ENCODE measurements at places on chromosomes 13 and 19. TPM values are rescaled to one million over a fixed set of nuclear protein-coding genes. Genes with fewer than 3 reads are reported as not detected.
A peak's percentile ranks its signal among the peaks of the same experiment; 100 is the strongest.

DNA sequence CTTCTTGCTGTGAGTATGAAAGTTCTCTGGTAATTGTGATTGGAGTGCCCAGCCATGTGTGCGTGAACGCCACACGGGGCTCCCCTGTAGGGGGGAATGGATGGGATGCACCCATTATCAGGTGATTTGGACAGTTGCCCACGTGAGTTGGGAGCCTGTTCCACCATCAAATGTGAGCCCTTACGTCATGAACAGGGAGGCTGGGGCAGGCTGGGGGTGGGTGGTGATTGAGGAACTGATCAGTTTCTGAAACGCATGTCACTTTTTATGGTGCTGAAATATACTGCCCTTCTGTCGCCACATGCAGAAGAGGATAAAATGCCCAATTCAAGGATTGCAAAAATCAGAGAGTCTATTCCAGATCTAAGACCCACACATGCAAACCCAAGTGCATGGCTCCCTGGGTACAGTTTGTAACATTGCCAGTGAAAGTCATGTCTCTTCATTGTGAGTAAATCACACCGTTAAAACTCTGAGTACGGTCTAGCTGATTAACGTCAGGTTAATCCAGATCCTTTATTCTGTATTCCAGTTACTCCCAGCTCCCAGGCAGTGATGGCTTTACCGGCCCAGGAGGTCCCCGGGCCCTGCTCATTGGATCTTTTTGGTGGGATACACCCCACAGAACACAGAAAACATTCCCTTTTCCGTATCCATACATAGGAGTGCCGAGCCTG, 90.2 kb downstream of the RAB20 start:
- H3K4me3 ChIP-seq: no peak overlapping the region
- H3K27me3 ChIP-seq: peaks cover 5% of the 10 kb centered on the region
- H3K36me3 ChIP-seq: peaks cover 21% of the 10 kb centered on the region
- no peaks in the 10 kb centered on the region for H3K4me1 ChIP-seq

The SIGLEC5 gene
- not detected for total RNA-seq

DNA sequence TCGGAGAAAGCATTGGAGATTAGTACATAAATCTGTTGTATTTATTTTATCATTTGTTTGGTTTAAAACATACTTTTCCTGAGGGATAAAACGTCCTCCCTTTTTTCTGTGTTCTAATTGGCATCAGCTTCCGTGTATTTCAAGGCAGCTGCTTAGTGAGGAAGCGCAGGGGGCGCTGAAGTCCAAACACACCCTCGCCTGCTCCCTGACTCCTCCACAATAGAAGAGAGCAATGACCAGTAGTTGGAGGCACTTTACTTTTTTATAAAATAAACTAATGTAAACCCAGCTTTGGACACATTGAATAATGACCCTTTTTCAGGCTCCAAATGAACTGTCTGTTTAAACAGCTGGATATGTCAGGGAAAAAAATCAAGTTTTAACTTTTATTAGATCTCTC, 79.9 kb downstream of the RNASEH2B start:
- H3K36me3 ChIP-seq: no peaks in the 10 kb centered on the region
- peaks cover 42% of the 10 kb centered on the region for H3K4me1 ChIP-seq
- no peak for DNase-seq
- H3K4me3 ChIP-seq: no peak overlapping the region

DNA sequence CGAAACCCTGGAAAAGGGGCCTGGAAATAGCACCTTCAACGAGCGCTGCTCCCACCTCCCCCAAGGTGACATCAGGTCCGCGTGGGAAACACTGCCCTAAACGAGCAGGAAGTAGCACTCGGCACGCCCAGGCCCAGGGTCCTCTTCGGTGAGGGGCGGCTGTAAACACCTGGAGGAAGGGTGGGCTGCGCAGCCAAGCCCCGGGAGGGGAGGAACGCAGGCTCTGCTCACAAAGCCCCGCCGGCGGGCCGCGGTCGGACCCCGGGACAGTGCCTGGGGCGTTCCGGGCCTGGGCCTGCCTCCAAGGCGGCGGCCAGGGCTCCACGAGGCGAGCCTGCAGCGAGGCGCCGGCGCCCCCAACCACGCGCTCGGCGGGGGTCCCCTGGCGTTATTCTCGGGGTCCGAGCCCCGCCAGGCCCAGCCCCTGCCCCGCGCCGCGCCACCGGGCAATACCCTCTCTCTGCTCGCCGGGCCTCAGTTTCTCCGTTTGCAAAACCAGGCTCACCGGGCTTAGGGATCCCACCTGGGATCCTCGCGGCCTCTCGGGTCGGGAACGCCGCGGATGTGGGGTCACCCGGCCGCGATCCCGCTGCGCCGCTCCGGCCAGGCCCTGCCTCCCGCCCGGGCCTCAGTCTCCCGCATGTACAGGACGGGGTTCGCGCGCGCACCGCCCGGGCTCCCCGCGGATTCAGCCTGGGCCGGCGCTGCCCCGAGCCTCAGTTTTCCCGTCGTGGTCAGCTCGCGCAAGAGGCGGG, 630 bp downstream of the RNF126 start:
- no peaks in the 10 kb centered on the region for H3K27me3 ChIP-seq
- H3K36me3 ChIP-seq: no peaks in the 10 kb centered on the region
- peak overlapping the region; percentile 89 for H3K27ac ChIP-seq
- H3K4me1 ChIP-seq: peaks cover 14% of the 10 kb centered on the region
- no peak for DNase-seq

The ZNF490 gene
- total RNA-seq: 11.2 TPM

DNA sequence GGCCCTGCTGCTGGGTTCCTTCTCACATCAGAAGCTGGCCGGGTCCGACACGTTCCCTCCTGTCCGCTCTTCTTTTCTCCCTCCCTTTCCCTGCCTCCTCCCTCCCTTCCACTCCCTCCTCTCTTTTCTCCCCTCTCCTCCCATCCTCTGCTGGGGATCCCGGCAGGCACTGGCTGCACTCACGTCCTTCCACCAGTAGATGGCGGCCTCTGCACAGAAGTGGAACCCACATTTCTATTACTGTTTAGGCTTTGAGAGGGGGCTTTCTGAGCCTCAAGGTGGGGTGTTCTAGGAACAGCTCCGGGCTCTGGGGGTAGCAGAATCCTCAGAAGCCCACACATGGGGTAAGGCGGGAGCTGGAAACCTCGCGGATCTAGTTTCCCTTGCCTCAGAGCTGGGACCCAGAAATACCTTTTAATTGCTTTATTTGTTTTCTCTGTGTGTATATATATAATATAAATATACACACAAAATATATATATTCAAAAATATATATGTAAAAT, 294.2 kb downstream of the ZNF536 start:
- peaks cover 43% of the 10 kb centered on the region for H3K4me1 ChIP-seq
- peak; percentile 77 for DNase-seq
- H3K36me3 ChIP-seq: no peaks in the 10 kb centered on the region
- peak overlapping the region; percentile 53 for H3K27ac ChIP-seq
- peaks cover 16% of the 10 kb centered on the region for H3K27me3 ChIP-seq

GRCh38 chr19:17841810-17842662, 5.7 kb downstream of the JAK3 start:
- no peaks in the 10 kb centered on the region for H3K36me3 ChIP-seq
- H3K27ac ChIP-seq: no peak overlapping the region
- H3K27me3 ChIP-seq: peaks cover 25% of the 10 kb centered on the region

GRCh38 chr13:79340490-79340889, 65.6 kb downstream of the RBM26 start:
- no peaks in the 10 kb centered on the region for H3K4me1 ChIP-seq
- peaks cover 42% of the 10 kb centered on the region for H3K36me3 ChIP-seq
- H3K4me3 ChIP-seq: no peak overlapping the region
- no peak for DNase-seq
- no peaks in the 10 kb centered on the region for H3K27me3 ChIP-seq

- peaks cover 28% of the 10 kb centered on the region for H3K4me1 ChIP-seq
- H3K27ac ChIP-seq: peak overlapping the region; percentile 97
- no peak for DNase-seq
- H3K4me3 ChIP-seq: peak overlapping the region; percentile 98
- H3K36me3 ChIP-seq: peaks cover 12% of the 10 kb centered on the region
Measured at GRCh38 chr19:52691215-52691610, 43.6 kb downstream of the ZNF611 start.

DNA sequence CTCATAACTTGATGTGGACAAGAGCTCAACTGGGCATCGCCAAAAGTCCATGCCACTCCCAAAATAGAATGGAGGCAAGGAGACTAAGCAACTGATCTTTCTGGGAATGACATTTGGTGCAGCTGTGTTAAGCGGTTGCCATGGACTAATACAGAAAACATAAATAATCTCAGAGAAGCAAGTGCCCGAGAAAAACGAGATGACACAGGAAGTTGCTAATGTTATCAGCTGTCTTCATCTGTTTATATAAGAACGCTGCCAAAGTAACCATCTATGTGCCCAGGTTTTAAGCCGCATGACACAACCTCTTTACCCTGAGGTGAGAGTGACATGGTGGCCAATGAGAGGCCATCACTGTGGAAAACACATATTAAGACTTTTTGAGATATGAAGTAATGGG, 54.9 kb upstream of the SACS start:
- H3K36me3 ChIP-seq: peaks cover 8% of the 10 kb centered on the region
- H3K4me1 ChIP-seq: peaks cover 5% of the 10 kb centered on the region
- H3K27me3 ChIP-seq: no peaks in the 10 kb centered on the region
- H3K27ac ChIP-seq: no peak overlapping the region

The WTIP gene
- total RNA-seq: 29.3 TPM

DNA sequence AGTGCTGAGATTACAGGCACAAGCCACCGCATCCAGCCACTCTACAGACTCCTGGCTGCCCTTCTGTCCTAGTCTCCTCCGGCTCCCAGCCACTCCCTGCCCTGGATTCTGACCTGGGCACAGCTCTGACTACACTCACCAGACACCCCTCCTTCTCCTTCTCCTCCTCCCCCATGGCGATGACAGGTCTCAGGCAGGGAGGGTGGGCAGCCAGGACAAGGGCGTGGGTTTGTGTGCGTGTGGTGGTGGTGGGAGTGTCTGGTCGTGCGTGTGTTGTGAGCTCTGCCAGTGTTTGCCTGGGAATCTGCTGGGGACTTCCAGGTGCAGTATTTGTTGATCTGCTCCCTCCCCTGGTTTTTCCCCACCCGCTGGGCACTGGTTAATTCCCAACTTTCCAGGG, 3.0 kb upstream of the NCCRP1 start:
- peaks cover 31% of the 10 kb centered on the region for H3K4me1 ChIP-seq
- peaks cover 41% of the 10 kb centered on the region for H3K27me3 ChIP-seq
- DNase-seq: no peak
- H3K27ac ChIP-seq: peak overlapping the region; percentile 75

The LIM2 gene
- not detected for total RNA-seq

DNA sequence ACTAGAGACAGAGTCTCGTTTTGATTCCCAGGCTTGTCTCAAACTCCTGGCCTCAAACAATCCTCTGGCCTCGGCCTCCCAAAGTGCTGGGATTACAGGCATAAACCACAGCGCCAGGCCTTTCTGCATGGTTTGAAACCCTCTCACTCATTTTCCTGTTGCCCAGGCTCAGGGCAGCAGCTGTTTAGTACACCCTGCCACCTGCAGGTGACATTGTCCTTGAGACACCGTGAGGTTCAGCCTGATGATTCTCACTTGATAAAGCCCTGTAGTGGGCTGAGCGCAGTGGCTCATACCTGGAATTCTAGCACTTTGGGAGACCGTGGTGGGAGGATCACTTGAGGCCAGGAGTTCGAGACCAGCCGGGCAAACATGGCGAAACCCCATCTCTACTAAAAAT, 12.5 kb downstream of the IL12RB1 start:
- H3K36me3 ChIP-seq: no peaks in the 10 kb centered on the region
- no peak overlapping the region for H3K27ac ChIP-seq
- no peak overlapping the region for H3K4me3 ChIP-seq
- no peak for DNase-seq
- H3K4me1 ChIP-seq: no peaks in the 10 kb centered on the region

- no peak overlapping the region for H3K4me3 ChIP-seq
- H3K27me3 ChIP-seq: no peaks in the 10 kb centered on the region
- peaks cover 4% of the 10 kb centered on the region for H3K36me3 ChIP-seq
- peaks cover 12% of the 10 kb centered on the region for H3K4me1 ChIP-seq
- H3K27ac ChIP-seq: no peak overlapping the region
Measured at GRCh38 chr19:38004186-38004520, 97.1 kb downstream of the SIPA1L3 start.

- no peak overlapping the region for H3K4me3 ChIP-seq
- H3K4me1 ChIP-seq: no peaks in the 10 kb centered on the region
- no peak for DNase-seq
- H3K27ac ChIP-seq: no peak overlapping the region
- no peaks in the 10 kb centered on the region for H3K27me3 ChIP-seq
Measured at GRCh38 chr13:38180670-38181069, 169.0 kb upstream of the UFM1 start.

The MAMSTR gene
- 2.0 TPM for total RNA-seq

GRCh38 chr19:17575871-17576757, 20.7 kb downstream of the COLGALT1 start:
- peaks cover 14% of the 10 kb centered on the region for H3K36me3 ChIP-seq
- no peaks in the 10 kb centered on the region for H3K27me3 ChIP-seq
- H3K4me1 ChIP-seq: no peaks in the 10 kb centered on the region
- DNase-seq: no peak
- no peak overlapping the region for H3K27ac ChIP-seq
- H3K4me3 ChIP-seq: no peak overlapping the region
